Stomach (tissue), 19 donors: ENCODE measurements at places on chromosomes 16 and 17. TPM values are rescaled to one million over a fixed set of nuclear protein-coding genes. Genes with fewer than 3 reads are reported as not detected.

DNA sequence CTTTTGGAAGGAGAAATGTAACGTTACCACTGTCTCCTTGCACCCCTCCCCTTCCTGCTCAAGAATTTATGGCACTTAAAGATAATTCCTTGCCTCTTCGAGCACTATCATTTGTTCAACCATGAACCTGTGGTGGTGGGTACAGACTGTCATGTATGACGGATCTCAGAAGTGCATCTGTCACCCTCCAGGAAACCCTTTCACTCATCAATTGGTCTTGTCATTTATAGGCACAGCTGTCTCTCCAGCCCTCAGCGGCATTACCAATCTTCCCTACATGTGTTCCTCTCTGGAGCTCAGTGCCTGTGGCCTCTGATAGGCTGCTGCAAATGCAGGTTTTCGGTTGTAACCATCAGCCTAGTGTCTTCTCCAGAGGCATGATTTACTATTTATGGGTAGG, 15.0 kb downstream of the CNTNAP4 start:
- no peak for DNase-seq

GRCh38 chr17:77318491-77319210, 177.9 kb downstream of the SEC14L1 start:
- DNase-seq = peak; percentile 44

Gene ELMO3
- total RNA-seq = 133 TPM

Gene RHBDL1
- total RNA-seq = 48.7 TPM

Gene LGALS9B
- 8.6 TPM for total RNA-seq

Gene CD300H
- not detected for total RNA-seq
